ENCODE measurements at places on chromosomes 3 and 15.

- DNase-seq: no peak
These were observed 197.5 kb downstream of the EPHB1 start for GRCh38 chr3:134992586-134992985.

DNA sequence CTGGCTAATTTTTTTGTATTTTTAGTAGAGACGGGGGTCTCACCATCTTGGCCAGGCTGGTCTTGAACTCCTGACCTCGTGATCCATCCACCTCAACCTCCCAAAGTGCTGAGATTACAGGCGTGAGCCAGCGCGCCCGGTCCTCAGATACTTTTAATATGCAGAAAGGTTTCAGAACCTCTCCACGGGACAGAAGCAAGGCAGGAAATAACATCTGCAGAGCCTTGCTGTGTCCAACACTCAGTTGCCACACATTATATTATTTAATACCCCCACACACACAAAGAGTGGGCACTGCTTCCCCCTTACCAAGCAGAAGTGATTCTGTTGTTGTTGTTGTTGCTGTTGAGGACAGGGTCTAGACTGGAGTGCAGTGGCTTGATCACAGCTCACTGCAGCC lies 28.0 kb downstream of the OSBPL10 start:
- no peak for DNase-seq

GRCh38 chr3:175404621-175405020 lies 545.5 kb downstream of the NAALADL2 start:
- DNase-seq: no peak

DNA sequence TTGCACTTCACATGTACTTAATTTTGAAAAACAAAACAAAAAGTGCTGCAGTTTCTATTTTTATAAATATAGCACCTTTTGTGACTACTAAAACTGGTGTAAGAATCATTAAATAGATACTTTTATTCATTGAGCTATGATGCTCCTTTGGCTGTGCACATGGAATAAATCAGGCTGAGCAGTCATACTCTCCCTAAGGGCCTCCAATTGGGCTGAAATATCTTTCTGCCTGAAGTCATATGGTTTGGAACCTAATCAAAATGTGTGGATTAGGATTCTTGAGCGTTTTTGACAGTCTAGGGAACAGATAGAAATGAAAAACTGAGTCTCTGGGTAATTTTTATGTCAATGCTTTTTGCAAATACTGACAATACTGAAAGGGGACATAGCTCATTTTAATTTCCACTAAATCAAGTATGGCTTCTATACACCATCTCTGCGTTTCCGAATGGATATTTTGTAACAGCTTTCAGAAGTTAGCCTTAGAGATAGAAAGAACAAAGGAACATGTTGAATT lies 392.2 kb upstream of the ROBO1 start:
- no peak for DNase-seq

GRCh38 chr3:20608054-20608738 lies 422.2 kb upstream of the SGO1 start:
- DNase-seq: no peak

GRCh38 chr15:68407141-68407885 lies 24.6 kb downstream of the ITGA11 start:
- no peak for DNase-seq

DNA sequence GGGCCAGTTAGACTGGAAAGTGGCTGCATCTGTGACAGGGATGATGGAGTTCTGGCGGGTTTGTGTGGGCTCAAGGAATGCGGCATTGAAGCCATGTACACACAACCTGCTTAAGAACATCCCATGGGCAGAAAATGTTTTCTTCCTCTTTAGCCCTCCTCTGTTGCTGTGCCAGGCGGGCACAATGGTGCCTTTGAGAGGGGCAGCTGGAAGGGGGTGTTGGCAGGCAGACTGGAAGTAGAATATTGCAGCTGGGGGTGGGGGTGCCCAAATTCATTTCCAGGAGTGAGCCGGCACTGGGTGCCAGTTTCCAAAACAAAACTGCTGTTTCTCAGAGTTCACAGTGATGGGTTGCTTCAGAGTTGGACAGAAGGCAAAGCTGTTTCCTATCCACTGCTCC lies 91.8 kb upstream of the ETV5 start:
- no peak for DNase-seq
